Caudate nucleus (tissue), 63 donors: ENCODE measurements at places on chromosomes 2 and 18.

GRCh38 chr18:60149316-60149715 lies 223.3 kb downstream of the MC4R start:
- DNase-seq = no peak

DNA sequence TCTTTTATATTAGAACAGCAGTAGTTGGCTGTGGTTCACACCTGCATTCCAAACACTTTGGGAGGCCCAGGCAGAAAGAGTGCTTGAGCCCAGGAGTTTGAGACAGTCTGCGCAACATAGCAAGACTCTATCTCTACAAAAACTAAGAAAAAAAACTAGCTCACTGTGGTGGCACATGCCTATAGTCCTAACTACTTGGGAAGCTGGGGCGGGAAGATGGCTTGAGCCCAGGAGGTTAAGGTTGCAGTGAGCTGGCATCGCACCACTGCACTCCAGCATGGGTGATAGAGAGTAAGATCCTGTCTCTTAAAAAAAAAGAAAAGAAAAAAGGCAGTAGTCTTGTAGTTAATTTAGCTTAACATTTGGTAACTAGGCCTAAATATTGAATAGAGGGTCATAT lies 136.6 kb downstream of the AGPS start:
- DNase-seq = no peak

GRCh38 chr2:239368321-239368720 lies 32.5 kb downstream of the HDAC4 start:
- no peak for DNase-seq

- no peak for DNase-seq
These were observed 38.1 kb downstream of the TRAK2 start for GRCh38 chr2:201413143-201413542.

DNA sequence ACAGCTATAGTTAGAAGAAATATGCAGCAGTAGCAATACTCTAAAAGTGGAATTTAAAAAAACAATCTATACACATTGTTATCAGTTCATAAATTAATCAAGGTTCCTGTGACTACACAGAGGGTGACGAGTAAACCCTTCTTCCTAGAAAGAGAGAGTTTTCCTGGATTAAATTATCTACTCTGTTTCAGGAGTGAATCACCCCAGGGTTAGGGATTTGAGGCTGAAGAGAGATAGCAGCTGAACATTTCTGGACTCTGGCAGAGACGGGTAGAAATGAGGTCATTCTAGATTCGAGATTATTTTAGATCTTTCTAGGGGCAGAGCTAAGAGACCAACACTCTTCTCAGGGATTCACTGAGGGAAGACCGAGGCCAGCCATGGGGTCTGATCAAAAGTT lies 38.8 kb upstream of the PMAIP1 start:
- DNase-seq = no peak

DNA sequence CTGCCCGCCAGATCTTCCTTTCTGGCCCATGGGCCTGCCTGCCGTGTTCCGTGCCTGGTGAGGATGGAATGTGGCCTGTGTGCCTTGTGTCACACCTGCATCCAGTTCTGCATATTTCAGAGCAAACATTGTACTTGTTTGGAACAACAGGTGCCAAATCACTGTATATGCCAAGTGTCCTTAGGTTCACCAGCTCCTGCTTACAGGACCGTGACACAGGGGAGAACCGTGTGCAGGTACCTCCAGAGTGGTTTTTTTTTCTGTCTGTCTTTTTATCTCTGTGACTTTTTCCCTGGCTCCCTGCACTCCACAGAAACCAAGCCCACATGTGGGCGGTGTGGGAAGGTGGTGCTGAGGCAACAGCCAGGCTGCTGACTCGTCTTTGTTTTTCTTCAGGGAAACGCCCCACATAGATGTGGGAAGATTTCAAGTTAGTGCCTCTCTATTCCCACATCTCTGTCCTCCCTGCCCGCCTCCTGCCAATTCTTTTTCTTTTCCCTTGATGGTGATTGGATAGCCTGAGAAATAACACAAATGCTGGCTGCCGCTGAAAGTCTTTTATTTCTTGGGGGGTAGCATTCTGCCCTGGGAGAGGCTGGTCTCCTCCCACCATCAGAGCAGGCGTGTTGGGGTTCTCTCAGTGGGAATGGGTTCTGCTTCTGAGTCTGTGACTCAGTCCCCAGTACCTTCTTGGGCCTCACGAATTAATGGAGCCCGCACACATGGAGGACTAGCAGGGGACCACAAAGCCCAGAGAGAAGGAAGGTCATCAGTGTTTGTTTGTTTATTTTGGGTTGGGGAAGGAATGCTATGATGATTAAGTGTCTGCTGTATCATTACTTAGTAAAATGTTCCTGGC lies 21.4 kb downstream of the GRHL1 start:
- DNase-seq = peak; percentile 68

- DNase-seq = no peak
These were observed 175.2 kb downstream of the TNS1 start for GRCh38 chr2:217827430-217828201.

GRCh38 chr2:18387441-18388206 lies 172.8 kb downstream of the RDH14 start:
- peak; percentile 33 for DNase-seq

- DNase-seq = no peak
These were observed 228.3 kb upstream of the ERBB4 start for GRCh38 chr2:212766921-212767320.

DNA sequence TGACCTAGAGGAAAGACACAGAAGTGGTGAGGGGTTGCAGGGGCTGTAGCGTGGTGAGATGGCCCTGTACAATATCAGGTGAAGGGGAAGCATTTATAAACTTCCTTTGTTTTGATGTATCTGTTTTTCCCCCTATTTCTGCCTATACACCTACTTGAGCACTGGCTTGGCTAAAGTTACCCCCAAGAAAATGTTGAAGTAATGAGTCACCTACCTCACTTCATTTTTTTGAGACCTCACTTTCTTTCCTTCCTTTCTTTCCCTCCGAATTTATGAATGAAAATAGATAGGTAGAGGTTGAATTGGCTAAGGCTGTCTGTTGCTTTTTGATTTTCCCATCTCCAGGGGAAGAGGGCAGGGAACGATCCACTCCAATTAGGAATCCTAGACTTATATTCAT lies 231.1 kb upstream of the EPAS1 start:
- no peak for DNase-seq

- DNase-seq = no peak
These were observed 304.2 kb downstream of the CYRIA start for GRCh38 chr2:16361261-16361995.

DNA sequence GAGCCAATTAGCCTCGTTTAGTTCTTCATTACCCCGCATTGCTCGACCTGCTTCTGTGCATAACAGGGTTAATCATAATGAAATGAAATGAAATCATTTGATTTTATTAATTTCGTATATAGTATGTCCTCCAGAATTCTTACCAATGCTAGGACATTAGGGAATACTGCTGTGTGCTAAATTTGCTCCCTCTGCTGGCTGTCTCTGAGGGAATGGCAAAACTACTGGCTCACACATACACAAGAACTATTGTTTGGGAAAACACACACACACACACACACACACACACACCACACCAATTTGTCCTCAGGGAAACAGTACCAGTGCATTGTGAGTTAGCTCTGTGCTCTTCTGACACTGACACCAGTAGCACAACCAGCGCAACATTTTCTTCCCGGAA lies 273.3 kb upstream of the TCF4 start:
- DNase-seq = no peak

GRCh38 chr2:57733956-57734355 lies 312.6 kb upstream of the VRK2 start:
- DNase-seq = no peak

DNA sequence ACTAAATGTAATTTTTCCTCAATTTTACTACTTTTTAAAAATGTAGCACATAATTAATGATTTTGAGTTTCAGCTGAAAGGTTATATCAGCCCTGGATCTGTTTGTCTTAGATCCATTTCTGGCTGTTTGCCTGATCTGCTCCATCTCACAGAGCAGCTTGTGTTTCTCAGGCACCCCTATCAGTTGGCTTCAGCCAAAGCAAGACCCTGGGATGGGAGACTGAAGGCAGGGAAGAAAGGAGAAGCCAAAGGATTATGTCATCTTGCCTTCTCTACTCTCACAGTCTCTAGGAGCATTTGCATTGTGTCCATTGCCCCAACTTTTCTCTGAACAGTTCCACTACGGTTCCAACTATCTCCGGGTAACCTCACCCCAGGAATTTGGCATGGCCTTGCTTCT lies 110.5 kb downstream of the CCDC148 start:
- no peak for DNase-seq

- no peak for DNase-seq
These were observed 31.7 kb downstream of the NGEF start for GRCh38 chr2:232981356-232981755.

GRCh38 chr2:120779781-120780283 lies 44.2 kb downstream of the GLI2 start:
- DNase-seq = no peak

DNA sequence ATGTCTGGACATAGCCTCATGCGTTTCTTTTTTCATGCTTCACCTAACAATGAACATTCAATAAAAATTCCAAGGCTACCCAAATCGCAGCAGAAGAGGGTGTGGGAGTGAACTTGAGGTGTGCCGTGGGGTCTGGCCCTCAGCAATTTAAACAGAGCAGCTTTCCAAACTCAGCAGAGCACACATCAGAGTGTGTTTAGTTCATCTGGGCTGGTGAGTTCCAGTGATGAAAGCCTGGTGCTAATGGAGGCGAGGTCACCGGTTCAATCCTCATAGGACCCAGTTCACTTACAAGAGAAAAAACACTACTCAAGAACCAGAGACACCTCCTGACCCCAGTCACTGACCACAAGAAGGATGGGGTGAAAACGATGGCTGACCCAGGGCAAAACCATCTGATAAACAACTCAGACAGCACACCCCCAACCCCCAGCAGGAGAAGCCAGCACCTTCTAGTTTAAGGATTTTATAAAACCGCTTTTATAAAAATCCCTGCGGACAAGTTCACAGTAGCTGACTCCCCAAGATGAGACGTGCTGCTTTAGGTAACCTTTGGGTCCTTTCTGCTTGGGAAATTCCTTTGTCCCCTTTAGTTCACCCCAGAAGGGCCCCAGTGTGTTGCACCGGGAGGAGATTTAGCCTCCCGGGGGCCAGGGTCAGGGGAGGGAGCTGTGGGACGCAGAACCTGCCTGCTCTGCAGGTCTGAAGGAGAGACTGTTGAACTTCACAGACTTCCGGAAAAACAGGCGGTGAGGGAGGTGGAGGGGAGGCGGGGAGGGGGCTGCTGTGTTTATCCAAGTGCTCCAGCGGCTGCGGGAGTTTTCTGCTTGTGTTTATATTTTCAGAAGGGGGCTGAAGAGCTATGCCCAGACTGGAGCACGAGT lies 152.7 kb upstream of the SOX11 start:
- no peak for DNase-seq

DNA sequence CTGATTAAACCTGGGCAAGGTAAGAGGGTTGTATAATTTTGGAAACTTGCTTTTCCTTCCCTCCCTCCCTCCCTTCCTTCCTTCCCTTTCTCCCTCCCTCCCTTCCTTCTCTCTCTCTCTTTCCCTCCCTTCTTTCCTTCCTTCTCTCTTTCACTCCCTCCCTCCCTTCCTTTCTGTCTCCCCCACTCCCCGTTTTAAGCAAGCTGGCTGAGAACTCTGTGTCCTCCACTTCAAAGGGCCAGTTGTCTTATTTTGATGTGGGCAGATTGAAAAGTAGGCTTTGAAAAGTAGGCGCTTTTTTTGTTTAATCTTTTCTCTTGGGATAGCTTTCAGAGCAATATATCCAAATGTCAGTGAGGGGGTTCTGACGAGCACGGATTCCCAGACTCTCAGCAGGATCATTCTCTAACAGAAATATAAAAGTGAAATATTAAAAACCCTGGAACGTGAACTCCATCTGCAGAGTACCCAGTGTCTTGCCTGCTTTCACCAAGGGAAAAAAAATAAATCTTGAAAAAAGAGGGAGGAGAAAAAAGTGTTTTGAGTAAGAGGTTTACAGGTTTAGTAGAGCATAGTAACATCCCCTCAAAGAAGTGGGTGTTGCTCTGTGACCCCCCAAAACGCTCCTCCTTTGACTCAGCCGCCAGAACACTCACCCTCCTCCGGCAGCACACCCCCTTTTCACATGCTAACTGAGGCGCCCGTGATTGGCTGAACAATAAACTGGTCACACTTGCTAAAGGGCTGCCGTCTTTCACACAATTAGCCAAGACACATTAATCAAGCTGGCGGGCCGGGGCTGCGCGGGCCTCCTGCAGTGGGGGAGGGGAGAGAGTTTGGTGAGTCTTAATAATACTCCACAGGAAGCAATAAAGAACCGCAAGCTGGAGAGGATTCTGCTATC lies 52.2 kb downstream of the CDK15 start:
- peak; percentile 29 for DNase-seq

- no peak for DNase-seq
These were observed 20.3 kb downstream of the AGAP1 start for GRCh38 chr2:235513984-235514626.

- no peak for DNase-seq
These were observed 6.9 kb upstream of the EPB41L5 start for GRCh38 chr2:120005834-120006521.

GRCh38 chr2:156933645-156934225 lies 323.8 kb upstream of the GALNT5 start:
- no peak for DNase-seq

DNA sequence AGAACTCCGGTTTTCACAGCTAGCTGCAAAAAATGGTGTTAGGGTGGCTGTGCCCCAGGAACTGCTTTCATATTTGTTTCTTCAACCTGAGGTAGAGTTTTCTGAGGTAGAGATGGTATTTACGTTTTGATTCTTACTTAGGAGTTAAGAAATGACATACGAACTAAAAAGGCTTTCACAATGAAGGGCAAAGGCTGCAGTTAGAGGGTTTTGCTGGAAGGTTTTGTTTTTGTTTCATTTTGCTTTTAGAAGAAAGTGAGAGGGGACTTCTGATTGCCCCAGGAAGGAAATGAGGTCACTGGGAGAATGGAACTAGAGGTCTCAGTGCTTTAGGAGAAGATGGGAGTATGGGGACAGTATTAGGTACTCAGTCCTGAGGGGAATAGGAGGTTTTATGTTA lies 15.5 kb downstream of the CDCA7 start:
- no peak for DNase-seq

DNA sequence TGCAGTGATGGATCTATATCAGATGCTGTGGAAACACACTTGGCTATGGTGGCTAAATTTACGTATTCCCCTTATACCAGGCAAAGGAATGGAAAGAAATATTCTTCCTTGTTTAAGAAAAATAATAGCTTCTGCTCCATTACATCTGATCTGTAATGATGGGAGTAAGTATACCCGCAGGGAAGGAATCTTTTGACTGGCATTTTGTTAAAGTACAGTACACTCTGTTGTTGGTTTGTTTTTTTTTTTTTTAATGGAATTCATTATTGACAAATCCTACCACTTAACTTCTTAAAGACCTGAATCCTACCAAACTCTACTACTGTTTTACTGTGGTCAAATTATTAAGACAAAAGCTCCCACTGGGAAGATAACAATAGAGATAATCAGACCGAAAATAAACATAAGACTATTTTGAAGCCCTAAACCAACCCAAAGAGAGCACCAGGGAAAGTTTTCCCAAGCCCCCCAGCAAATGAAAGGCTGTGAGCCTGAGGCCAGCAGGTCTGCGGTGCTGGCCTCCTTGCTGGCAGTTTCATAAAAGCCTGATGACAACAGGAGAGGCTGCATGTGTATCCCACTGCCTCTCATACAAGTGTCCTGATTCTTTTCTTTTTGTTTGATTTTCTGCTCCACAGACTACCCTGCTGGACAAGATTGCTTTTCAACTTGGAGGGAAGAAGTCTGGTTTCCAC lies 101.0 kb downstream of the SLC25A12 start:
- DNase-seq = no peak

GRCh38 chr2:127162261-127163089 lies 55.5 kb upstream of the BIN1 start:
- no peak for DNase-seq

- no peak for DNase-seq
These were observed 35.6 kb downstream of the RAD51AP2 start for GRCh38 chr2:17482651-17483050.
